Activated CD8-positive, alpha-beta memory T cell treated with anti-CD3 and anti-CD28 coated beads for 1 hour (primary cell): ENCODE measurements at places on chromosomes 3 and 15.

- DNase-seq, result no peak
Observed at GRCh38 chr15:89500397-89501270, 4.3 kb upstream of the RHCG start.

- DNase-seq, result no peak
Observed at GRCh38 chr3:49714728-49715550, 4.5 kb downstream of the AMIGO3 start.

DNA sequence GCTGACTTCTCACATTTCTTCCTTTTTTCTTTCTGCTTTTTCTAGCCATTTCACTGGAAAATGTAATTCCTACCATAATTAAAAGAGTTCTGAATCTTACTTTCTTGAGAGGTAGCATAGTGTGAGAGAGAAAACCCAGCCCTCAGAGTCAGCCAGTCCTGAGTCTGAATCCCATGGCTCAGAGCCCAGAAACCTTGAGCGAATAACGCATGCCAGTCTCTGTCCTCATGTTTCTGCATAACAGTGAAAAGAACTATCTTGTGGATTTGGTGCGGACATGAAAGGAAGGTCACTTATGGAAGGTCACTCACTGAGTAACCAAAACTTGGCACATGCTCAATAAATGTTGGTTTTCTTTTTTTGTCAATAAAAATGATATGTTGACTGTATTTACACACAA is 29.3 kb upstream of the SLCO3A1 start:
- DNase-seq, result no peak

DNA sequence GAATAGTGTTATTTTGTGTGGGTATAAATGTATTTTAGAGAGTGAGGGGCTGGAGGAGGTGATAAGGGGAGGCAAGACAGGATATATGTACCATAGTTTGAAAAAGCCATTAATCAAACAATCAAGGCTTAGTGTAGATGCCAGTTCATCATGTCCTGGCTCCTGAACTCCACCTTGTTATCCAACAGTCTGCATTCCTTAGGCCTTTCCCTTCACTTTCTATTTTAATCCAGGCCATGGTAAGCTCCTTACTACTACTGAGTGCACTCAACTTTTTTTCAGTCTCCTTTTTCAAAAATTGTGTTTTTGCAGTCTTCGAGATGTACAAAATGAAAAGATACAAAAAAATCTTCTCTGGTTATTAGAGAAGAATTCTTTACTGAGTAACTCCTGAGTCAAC is 700.5 kb upstream of the NAALADL2 start:
- DNase-seq, result no peak

GRCh38 chr15:75025548-75026260 is 2.3 kb downstream of the PPCDC start:
- DNase-seq, result no peak

DNA sequence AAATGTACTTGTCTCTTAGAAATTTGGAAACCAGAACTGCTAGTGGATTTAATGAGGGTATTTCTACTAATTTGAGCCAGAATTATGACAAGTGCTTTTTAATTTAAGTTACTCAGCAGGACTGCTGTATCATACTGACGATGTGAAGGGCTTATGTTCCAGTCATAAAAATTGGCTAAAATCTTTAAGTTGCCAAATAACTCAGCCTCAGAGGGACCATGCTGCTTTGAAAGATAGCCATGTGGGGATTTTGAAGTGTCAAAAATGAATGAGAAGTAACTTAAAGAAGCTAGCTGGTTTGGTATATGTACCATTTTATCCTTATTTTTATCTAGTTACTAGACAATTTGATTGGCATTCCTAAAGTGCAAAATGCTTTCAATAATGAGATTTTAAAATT is 545.0 kb downstream of the DIPK2A start:
- DNase-seq, result no peak

GRCh38 chr15:97691078-97691477 is 269.4 kb upstream of the ARRDC4 start:
- no peak for DNase-seq

- DNase-seq, result no peak
Observed at GRCh38 chr3:425079-425478, 228.5 kb downstream of the CHL1 start.

- no peak for DNase-seq
Observed at GRCh38 chr3:136988651-136989050, 30.9 kb downstream of the IL20RB start.

DNA sequence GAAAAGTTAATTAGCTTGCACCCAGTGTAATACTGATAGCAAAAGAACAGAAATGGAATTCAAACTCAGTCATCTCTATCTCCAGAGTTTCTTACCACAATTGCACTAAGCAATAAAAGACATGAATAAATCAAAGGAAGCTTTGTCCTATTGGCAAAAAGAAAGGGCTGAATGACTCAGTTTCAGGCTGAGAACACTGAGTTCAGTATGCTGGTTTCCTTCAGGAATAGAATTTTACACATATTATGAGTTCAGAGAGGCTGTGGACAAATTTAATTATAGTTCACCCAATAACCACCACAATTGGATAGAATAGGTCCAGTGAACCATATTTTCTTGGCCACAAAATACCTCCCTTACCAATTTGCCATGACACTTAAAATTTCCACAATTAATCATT is 249.7 kb downstream of the KCNMB2 start:
- DNase-seq, result no peak

- no peak for DNase-seq
Observed at GRCh38 chr3:6791161-6791560, 69.8 kb upstream of the GRM7 start.

GRCh38 chr3:146834917-146835316 is 229.8 kb upstream of the PLSCR5 start:
- no peak for DNase-seq

DNA sequence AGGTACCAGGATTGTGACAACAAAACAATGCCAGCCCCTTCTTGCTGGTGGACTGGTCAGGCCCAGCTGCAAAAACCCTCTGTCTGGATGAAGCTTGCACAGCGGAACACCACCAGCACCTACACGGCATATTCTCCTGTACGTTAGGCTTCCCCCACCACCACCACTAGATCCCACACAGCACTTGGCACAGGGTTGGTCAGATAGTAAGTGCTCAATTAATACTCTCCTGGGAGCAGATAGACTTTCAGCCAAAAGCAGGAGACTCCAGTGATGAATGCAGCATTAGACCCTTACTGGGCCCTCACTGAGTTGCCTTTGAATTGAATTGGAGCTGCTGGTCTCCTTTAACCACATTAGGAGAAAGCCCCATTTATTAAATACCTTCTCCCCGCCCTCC is 97.9 kb downstream of the CPN2 start:
- DNase-seq, result no peak

DNA sequence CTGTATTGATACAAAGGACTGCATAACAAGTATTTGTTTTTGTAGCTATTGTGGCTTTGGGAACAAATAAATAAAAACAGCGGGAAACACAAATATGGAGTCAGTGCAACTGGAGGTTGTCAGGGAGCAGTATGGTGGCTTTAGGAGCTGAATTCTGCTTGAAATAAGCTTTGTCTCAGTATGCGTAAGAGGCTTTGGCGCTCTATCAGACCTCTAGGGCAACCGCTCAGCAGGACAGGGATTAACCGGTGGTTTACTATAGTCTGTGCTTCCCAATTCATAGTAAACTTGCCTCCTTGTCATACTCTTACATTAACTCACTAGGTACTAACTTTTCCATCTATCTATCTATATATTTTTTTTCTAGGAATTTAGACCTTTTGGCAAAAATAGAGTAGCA is 104.6 kb downstream of the ZIC1 start:
- no peak for DNase-seq

DNA sequence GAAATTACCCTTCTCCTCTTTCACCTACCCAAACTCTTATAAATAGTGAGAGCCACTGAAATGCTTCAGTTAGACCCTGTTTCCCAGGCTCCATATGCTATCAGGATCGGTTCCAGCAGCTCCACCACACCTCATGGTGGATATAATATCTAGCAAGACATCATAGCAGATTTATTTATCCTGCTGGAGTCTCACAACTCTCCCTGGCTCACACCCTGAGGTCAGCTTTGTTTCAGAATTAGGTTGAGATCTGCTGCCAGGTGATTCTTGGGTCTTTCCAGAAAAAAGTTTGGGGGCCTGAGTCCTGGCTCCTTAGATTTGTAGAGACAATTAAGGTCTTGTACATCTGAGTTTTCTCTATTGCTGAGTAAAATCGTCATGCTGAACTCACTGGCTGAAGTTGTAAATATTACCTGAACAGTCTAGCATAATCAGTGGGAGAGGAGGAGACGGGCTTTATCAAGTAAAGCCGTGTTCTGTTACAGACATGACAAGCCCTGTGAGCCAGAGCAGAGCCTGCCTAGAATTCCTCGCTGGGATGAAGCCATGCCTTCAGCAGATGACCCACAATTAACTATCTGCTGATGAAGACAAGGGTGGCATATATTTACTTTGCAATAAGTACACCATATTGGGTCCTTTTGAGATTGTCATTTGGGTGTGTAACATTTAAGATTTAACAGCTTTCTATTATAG is 131.6 kb downstream of the STAC start:
- no peak for DNase-seq

- DNase-seq, result no peak
Observed at GRCh38 chr3:8460815-8461456, 40.7 kb upstream of the LMCD1 start.

DNA sequence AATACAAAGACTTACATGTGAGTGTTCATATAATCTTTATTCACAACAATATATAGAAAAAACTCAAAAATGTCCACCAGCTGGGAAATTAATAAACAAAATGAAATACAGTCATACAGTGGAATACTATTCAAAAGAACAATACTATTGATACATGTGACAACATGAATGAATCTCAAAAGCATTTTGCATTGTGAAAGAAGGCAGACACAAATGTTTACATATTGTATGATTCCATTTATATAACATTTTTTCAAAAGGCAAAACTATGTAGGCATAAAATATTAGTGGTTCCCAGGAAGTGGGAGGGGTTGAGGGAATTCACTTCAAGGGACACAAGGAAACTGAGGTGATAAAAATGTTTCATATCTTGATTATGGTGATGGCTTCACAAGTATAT is 303.2 kb downstream of the CTNNB1 start:
- no peak for DNase-seq

GRCh38 chr3:79019924-79020173 is 747.9 kb downstream of the ROBO1 start:
- DNase-seq, result no peak

DNA sequence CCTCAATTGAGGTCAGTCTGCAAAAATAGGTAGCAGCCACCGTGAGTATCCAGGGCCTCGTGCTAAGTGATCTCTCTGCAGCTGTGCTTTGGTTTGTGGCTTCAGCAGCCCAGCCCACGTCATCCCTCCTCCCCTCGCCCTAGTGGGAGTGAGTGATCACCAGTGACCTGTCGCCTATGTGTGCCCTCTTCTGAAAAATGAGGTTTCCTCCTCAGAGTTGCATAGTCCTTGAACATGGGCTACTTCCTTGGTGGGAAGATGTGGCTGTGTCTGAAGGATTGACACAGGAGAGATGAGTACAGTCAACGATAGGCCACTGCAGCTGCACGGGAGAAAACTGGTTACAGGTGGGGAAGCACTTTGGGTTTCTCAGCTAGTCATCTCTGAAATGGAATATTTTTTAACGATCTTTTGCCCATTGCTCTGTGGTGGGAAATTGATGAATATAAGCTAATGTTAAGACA is 144.8 kb upstream of the BHLHE40 start:
- peak; percentile 41 for DNase-seq

GRCh38 chr3:144775551-144775950 is 803.9 kb downstream of the DIPK2A start:
- DNase-seq, result no peak

DNA sequence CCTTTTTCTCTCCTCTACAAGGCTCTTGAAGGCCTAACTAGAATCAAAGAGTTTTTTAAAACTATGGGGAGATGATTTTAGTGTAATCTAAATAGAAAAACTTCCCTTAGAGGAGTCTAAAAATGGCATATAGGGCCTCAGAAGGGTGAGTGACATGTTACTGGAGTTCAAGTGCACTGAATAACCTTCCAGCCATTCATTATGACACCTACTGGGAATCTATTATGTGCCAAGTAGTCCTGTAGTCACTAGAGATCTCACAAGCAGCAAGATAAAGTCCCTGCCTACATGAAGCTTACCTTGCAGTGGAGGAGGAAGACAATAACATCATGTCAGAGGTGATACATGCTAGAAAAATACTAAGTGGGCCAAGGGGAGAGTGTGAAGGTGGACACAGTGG is 96.1 kb downstream of the OXNAD1 start:
- DNase-seq, result no peak

DNA sequence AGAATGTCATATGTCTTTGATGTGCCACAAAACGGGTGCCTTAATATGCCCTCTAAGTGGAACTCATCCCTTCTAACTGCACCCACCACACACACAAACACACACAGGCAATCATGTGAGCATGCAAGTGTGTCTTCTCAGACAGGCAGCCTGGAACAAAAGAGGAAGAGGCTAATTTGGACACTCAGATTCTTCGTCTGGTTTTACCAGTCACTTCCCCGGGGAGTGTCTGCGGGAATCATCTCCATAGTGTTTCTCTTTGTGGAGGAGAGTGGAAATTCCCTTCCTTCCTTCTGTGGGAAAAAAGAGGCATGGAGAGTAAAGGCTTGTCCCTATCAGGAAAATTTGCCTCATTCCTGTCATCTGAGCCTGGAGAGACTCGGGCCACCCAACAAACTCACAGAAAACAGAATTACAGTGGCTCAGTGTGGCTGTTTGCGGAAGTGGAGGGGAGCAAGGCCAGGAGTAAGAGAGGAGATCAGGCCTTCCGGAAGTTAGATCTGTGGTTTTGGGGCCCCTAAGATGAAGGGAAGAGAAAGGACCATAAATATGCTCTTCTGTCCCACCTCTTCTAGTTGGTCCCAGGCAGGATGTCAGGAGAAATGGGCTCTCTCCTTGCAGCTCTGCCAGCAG is 212.6 kb upstream of the SEMA6D start:
- DNase-seq, result no peak

- DNase-seq, result no peak
Observed at GRCh38 chr3:152151216-152151876, 117.4 kb upstream of the MBNL1 start.

GRCh38 chr15:85312486-85312885 is 67.9 kb upstream of the AKAP13 start:
- no peak for DNase-seq

GRCh38 chr3:27729748-27730611 is 7.9 kb upstream of the EOMES start:
- DNase-seq, result no peak

DNA sequence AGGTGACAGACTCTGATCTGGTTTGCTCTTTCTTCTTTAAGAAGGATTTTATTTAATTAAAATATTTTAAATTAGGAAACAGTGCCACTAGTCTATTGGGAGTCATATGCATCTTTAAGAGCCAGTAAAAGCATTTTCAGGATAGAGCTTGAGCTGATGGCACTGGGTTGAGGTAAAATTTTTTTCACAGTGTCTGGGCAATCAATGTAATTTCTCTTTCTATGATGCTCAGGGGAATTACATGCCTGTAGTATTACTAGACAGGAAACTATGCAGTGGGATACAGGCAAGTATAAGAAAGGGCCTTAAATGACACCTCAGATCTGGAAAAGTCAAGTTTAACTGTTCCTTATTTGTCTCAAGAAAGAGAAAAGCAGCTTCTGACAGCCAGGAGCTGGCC is 76.4 kb downstream of the GAP43 start:
- no peak for DNase-seq
